ENCODE measurements at places on chromosomes 7 and 10.

- no peak for DNase-seq
These were observed 6.6 kb upstream of the ATP6V0A4 start for GRCh38 chr7:138804618-138805017.

DNA sequence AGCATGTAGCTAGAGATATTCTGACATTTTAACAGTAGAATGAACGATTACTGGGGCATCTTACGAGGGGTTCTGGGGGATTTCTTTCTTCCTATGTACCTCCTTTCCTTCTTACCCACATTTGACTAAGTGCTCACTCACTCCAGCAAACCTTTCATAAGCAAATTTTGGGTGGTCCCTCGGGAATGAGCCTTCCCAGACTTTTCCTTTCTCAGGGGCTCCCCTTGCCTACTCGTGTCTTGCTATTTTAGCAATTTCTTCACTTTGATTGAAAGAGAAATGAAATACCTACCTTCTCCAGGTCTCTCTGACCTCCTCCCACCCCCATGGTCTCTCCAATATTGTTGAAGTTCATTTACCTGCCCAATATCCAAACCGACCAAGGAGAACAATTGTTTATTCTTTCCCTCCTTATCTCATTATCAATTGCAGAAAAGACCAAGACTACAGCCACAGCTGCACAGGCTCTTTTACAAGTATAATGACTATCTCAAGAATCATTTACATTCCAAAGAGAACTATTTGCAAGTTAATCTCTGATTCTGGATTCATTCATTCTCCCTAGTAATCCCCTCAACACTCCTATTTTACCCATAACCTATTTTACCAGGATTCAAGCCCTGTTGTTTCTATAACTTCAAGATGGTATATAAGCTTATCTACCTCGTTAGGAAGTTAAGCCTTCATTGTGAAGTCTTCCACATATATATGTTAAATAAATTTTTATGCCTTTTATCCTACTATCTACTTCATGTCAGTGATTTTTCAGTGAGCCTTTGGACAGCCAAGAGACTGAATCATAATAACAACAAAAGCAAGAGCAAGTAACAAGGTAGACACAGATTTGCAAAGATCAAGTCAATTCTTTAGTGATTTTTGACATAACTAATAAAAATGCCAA, 480.6 kb downstream of the IPMK start:
- no peak for DNase-seq

GRCh38 chr7:140009735-140010134, 53.0 kb downstream of the PARP12 start:
- no peak for DNase-seq

GRCh38 chr10:74297389-74298080, 146.5 kb downstream of the ADK start:
- no peak for DNase-seq

GRCh38 chr7:31145339-31145738, 93.2 kb downstream of the ADCYAP1R1 start:
- no peak for DNase-seq

- no peak for DNase-seq
These were observed 431.2 kb downstream of the RPS24 start for GRCh38 chr10:78464856-78465267.

- DNase-seq, result no peak
These were observed 31.7 kb downstream of the TPST1 start for GRCh38 chr7:66236713-66237303.

GRCh38 chr7:113872981-113873380, 45.8 kb downstream of the PPP1R3A start:
- no peak for DNase-seq

DNA sequence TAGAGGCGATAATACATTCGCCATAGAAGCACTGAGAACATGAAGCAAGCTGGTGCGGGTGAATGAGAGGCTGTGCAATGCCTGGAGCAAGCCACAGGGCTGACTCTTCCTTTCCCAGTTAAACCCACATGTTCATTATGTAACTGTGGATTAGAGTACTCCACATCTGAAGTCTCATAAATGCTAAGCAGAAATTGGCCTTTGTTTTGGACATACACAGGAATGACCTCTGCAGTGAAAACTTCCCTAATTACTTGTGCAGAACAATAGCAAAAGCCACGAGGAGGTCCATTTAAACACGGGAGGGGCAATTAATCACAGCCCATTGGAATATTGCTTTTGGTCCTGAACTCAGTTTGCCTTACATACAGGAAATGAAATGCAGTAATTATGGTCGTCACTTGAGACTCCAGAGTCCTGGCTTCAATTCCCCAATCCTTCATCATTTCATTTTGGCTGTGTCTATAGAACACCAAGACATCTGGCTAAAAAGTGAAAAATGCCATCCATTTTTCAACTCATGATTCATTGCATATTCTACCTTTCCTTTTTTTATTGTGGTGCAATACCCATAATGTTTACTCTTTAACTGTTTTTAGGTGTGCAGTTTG, 78.7 kb upstream of the CXCL12 start:
- DNase-seq, result no peak

DNA sequence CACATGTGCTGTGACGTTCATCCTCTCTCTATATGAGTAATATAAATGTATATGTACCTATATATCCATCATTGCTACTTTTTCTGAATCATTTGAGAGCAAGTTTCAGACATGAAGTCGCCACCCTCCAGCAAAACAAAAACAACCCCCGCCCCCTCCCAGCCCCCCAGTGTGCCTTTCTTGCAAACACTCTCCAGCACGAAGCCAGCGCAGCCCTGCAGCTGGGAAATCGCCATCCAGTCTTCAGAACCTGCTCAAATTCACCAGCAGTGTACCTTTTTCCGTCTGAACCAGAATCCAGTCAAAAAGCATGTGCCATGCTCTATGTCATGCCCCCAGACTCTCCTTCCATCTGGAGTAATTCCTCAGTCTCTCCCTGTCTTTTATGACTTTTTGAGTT, 135.8 kb downstream of the TACC2 start:
- DNase-seq, result no peak

DNA sequence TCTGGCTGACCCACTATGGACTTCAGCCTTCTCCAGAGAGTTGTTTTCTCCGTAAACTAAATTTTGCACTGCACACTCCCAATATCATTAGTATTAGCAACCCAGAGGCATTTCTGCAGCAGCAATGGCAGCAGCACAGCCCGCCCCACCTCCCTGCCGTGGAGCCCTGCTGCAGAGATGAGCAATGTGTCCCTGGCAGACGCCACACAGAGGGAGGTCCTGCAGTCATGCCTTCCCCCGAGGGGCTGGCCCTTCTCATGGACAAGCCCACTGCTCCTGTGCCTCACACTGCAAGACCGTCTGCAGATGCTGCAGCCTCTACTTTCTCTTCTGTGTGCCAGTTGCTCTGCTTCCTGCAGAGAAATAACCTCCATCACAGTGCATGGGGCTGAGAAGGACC, 393.4 kb upstream of the MKI67 start:
- no peak for DNase-seq

- no peak for DNase-seq
These were observed 2.4 kb upstream of the VDAC2 start for GRCh38 chr10:75208181-75208580.

DNA sequence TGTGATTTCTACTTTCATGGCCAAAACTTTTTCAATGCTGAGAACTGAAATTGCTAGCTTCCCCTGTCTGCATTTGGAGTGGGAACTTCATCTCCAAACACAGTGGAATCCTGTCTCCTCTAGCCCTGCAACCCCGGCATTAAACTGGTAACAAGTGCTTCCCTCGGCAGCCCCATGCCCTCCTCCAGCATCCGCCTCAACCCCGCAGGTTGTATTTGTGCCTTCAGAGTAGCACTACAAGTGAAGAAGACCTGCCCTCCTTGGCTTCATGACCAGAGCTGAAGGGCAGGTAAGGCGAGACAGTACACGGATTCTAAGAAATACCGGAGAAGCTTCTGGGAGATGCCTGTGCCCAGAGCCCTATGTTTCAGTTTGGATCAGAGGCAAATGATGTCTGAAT, 16.9 kb downstream of the C10orf53 start:
- DNase-seq, result no peak

GRCh38 chr10:43667761-43668386, 19.2 kb upstream of the ZNF32 start:
- DNase-seq, result no peak

GRCh38 chr10:104113376-104113956, 8.5 kb upstream of the SFR1 start:
- no peak for DNase-seq

- no peak for DNase-seq
These were observed 85.4 kb downstream of the HDAC9 start for GRCh38 chr7:18580950-18581349.

- peak; percentile 59 for DNase-seq
These were observed 8.4 kb downstream of the TRIM4 start for GRCh38 chr7:99910976-99911375.

GRCh38 chr10:86652361-86653202, 1.8 kb upstream of the OPN4 start:
- DNase-seq, result peak; percentile 45

- DNase-seq, result peak; percentile 20
These were observed 124.5 kb downstream of the TRRAP start for GRCh38 chr7:99002827-99003212.

DNA sequence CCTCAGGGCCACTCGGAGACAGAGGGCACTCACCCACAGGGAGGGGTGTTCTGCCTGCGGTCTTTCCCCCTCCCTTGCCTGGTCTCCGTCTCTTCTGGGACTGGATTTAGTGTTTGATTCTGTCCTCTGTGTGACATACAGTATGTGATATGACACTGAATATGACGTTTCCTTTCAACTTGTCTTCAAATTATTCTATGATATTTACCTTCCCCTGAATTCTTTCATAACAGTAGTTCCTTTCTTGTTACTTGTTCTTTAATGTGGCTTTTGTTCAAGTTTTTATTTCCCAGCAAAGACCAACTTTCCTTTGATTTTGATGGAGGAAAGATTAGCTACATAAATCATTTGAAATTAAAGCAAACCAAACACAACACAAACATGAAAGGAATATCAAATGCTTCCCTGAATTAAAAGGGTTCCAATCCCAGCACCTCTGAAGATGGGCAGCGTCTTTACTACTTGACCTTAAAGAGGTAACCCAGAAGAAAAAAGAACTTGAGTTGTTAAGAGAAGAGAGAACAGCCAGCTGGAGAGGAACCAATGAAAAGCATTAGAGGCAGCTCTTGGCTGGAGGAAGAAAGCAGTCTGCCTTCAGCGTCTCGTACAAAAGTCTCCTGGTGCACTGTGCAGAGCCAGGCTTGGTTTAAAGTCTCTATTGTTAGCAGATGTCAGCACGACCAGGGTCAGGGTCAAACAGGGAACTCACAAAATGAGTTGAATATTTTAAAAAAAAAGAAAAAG, 18.3 kb upstream of the RHEB start:
- no peak for DNase-seq

DNA sequence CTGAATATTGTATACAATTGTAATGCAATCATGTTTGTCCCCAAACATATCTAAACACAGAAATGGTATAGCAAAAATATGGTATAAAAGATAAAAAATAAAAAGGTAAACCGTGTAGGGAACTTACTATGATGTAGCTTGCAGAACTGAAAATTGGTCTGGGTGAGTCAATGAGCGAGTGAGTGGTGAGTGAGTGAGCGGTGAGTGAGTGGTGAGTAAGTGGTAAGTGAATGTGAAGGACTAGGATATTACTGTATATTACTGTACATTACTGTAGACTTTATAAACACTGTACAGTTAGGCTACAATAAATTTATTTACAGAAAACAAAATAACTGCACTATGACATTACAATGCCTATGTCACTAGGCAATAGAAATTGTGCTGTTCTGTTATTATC, 1163.2 kb upstream of the SORCS1 start:
- no peak for DNase-seq

DNA sequence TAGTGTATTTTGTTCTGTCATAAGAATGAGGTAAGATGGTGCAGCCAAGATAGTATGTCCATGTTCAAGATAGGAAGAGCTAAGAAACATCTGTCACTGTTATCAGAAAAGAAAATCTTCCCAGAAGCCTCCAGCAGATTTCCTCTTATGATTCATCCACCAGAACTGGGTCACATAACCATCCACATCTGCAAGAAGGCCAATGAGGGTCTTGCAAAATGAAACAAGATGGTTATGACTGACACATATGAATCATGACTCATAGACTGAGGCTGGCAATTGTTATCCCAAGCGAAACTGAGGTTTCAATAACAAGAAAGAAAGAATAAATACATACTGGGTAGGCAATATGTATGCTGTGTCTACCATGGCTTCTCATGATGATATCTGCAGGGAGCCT, 30.3 kb downstream of the CCNJ start:
- no peak for DNase-seq

Data from D341Med (cell line).